ENCODE measurements at places on chromosomes 5 and 9.

- no peak for DNase-seq
Observed at GRCh38 chr9:89715881-89716280, 111.1 kb downstream of the GADD45G start.

DNA sequence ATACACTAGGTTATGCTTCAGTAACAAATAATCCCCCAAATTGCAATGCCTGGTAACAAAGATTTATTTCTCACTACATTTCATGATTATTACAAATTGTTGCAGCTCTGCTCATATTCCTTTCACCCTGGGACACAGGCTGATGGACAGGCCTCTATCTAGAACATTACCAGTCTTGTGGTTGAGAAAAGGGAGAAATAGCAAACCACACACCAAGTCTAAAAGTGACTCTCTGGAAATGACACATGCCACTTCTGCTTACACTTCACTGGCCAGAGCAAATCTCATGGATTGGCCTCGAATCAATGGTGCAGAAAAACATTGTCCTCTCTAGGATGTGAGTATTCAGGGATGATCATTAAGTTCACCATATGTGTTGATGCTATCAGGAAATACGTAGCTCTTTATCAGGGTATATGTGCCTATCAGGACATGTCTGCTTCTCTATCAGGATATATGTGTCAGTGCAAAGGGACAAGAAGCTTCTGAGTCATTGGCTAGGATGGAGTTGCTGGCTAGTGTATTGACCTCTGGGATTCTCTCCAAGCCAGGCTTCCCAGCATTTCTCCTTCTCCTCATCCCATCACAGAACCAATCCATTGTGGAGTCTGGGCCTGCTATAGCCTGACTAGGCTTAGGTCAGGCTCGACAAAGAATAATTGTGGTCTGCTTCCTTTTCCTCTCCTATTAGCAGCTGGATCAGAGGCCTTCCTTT lies 91.1 kb upstream of the CEP78 start:
- DNase-seq: no peak

DNA sequence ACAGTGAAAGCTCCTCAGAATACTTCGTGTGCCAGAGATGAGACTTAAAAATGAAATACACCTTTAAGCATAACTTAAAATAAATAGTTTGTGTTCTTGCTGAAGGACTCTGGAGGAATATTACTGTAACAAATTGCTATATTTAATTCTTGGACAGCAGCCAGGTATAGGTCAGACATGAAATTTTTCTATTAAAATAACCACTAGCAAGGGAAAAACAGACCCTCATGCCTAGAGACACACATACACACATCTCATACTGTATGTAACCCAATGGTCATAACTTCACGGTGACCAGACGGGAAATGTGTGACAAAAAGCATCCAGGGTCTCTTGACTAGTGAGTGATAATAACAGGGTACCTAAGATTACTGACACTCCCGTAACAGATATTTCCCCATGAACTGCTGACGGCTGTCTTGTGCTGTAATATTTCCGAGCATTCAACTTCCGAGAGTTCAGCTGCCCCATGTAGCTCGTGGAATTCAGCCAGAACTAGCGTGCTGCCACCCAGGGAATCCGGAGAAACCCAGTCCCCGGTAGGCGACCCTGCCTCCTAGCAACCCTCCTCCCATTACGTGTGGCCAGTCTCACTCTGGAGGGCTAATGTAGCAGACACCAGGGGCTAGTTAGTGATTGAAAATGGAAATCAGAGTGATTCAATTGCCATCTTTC lies 2295.1 kb upstream of the WWC1 start:
- no peak for DNase-seq

GRCh38 chr9:12415361-12415760 lies 277.8 kb upstream of the TYRP1 start:
- no peak for DNase-seq

GRCh38 chr9:108903420-108904103 lies 30.4 kb downstream of the ELP1 start:
- DNase-seq: no peak
